ENCODE measurements at places on chromosomes 12 and 14.

- DNase-seq = no peak
Measured at GRCh38 chr12:122356192-122356635, 66.3 kb downstream of the CLIP1 start.

DNA sequence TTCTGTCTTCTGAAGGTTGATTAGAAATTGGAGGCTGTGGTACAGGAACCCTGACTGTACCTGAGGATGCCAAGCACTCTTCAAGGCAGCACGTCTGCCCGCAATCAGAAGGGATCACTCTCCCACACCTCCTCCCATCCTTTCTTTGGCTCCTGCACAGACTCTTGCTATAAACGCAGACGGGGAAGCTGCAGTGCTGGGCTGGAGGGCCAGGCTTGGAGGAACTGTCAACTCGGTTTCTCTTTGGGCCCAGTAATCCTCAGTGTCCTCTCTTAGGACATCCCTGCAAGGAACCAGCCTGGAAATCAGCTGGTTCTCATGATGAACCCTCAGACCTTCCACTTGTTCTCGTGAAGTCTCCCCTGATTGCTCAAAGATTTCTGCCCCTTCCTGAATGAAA, 201.4 kb downstream of the ADGRD1 start:
- DNase-seq = no peak

- DNase-seq = no peak
Measured at GRCh38 chr12:45913631-45914030, 76.7 kb downstream of the SCAF11 start.

- DNase-seq = no peak
Measured at GRCh38 chr12:47885012-47885501, 19.7 kb downstream of the VDR start.

GRCh38 chr12:116384691-116385485, 107.4 kb upstream of the MED13L start:
- DNase-seq = no peak

DNA sequence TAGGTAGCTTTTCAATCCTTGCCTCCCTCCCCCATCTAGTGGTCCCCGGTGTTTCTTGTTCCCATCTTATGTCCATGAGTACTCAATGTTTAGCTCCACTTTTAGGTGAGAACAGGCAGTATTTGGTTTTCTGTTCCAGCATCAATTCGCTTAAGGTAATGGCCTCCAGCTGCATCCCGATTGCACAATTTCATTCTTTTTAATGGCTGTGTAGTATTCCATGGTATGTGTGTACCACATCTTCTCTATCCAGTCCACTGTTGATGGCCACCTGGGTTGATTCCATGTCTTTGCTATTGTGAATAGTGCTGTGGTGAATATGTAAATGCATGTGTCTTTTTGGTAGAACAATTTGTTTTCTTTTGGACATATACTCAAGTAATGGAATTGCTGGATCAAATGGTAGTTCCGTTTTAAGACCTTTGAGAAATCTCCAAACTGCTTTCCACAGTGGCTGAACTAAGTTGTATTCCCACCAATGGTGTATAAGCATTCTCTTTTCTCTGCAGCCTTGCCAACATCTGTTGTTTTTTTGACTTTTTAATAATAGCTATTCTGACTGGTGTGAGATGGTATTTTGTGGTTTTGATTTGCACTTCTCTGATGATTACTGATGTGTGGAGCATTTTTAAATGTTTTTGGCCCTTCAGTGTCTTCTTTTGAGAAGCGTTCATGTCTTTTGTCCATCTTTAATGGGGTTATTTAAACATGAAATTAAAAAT, 34.2 kb upstream of the ASPG start:
- no peak for DNase-seq

Data from right kidney (tissue), 9 donors.